T-helper 2 cell (primary cell): ENCODE measurements at places on chromosomes 11 and 22.
A peak's percentile ranks its signal among the peaks of the same experiment; 100 is the strongest.

DNA sequence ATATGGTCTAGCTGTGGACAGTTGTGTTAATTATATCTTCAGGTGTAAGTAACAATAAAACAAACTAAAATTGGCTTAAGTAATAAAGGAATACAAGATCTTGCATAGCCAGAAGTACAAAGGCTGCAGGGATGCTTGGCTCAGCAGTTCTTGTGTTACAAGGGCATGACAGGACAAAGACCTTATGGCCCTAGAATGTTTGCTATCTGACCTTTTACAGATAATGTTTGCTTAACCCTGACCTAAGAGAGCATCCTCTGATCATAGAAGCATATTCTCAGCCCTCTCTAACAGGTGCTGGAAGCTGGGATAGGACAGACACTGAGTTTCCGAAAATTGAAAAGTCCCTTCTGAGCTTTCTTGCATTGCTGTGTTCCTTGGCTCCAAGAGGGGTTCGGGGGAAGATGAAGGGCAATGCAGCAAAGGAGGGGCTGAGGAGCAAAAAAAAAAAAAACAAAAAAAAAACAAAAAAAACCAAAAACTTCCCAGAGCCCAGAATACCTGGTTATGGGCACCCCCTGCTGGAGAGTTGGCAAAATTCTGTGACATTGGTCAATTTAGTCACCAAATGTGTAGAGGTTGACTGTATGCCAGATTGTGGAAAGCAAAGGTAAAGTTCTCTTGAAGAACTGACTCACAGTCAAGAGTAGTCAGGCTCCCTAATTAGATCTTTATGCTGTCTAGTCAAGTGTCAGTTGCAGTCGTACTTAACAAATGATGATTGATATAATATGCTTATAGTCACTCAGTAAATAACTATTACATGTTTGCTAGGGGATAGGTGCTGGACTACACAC lies 10.4 kb upstream of the HIKESHI start:
- peak; percentile 82 for DNase-seq

- no peak for DNase-seq
Observed at GRCh38 chr11:115780646-115781362, 276.6 kb upstream of the CADM1 start.

- no peak for DNase-seq
Observed at GRCh38 chr22:39283322-39284141, 35.9 kb downstream of the RPL3 start.

GRCh38 chr11:117083011-117083935 lies 15.0 kb downstream of the SIK3 start:
- no peak for DNase-seq

GRCh38 chr11:75159151-75159953 lies 8.4 kb downstream of the SLCO2B1 start:
- no peak for DNase-seq

GRCh38 chr11:78973876-78974275 lies 399.2 kb upstream of the NARS2 start:
- DNase-seq = no peak

DNA sequence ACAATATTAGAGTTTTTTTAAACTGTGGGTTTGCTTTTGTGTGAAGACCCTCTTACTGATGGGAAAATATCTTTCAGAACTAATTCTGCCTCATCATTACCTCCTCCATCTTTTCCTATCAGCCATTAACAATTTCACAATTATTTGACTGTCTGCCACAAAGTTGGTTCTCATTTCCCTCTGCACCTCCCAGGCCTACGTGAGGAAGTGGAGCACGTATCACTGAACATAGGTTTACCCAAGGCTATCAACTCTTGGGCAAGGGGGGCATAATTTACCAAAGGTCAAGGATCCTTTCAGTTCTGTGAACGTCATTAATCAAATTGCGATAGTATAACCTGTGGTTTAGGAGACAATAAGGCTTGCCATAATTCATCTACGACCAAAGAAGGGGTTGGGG lies 60.0 kb downstream of the LIF start:
- DNase-seq = no peak

- peak; percentile 52 for DNase-seq
Observed at GRCh38 chr22:31818481-31819392, 64.9 kb downstream of the DEPDC5 start.

DNA sequence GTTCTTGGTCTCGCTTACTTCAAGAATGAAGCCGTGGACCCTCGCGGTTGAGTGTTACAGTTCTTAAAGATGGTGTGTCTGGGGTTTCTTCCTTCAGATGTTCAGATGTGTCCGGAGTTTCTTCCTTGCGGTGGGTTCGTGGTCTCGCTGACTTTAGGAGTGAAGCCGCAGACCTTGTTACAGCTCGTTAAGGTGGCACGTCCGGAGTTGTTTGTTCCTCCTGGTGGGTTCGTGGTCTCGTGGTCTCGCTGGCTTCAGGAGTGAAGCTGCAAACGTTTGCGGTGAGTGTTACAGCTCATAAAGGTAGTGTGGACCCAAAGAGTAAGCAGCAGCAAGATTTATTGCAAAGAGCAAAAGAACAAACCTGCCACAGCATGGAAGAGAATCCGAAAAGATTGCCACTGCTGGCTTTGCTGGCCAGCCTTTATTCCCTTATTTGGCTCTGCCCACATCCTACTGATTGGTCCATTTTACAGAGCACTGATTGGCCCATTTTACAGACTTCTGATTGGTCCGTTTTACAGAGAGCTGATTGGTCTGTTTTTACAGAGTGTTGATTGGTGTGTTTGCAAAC lies 27.1 kb upstream of the NXPE2 start:
- no peak for DNase-seq

GRCh38 chr11:17500673-17501072 lies 24.0 kb upstream of the ABCC8 start:
- no peak for DNase-seq

- DNase-seq = no peak
Observed at GRCh38 chr11:126518972-126519690, 163.6 kb downstream of the ST3GAL4 start.

GRCh38 chr11:22734628-22735345 lies 68.4 kb downstream of the GAS2 start:
- no peak for DNase-seq

GRCh38 chr11:96043291-96043690 lies 119.4 kb upstream of the MTMR2 start:
- no peak for DNase-seq

GRCh38 chr11:61055776-61056175 lies 46.5 kb upstream of the CD5 start:
- DNase-seq = no peak

DNA sequence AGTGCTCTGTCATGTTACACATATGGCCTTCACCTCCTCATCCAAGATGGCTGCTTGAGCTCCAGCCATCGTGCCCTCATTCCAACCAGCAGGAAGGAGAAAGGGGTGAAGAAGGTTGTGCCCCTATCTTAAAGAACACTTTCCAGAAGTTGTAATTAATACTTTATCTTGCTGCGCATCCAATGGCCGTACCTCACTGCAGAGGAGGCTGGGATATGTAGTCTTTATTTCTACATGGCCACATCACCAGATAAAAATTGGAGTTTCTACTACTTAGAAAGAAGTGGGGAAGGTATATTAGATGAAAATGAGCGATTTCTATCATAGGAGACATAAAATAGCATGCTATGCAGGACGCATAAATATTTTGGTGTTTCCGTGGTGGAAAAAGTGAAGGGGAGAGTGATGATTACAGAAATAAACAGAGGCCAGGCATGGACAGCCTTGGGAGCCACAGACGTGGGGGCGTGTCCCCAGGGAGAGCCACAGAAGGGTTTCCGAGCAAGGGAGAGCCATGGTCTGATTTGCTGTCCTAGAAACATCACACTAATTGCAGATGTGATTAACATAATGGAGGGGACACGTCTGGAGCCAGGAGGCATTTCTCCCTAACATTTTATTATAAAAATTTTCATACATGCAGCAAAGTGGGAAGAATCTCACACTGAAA lies 8.8 kb upstream of the MB start:
- no peak for DNase-seq

DNA sequence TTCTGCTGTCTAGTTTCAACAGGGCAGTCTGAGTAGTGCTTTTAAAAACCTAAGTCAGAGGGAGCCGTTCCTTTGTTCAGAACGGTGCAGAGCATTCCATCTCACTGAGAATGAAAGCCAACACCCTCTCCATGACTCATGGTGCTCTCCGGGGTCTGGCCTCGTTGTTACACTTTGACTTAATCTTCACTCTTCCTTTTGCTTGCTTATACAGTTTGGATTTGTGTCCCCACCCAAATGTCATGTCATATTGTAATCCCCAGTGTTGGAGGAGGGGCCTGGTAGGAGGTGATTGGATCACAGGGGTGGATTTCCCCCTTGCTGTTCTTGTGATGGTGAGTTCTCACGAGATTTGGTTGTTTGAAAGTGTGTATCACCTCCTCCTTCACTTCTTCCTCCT lies 292.2 kb downstream of the ST3GAL4 start:
- DNase-seq = no peak

- no peak for DNase-seq
Observed at GRCh38 chr11:21769188-21769587, 423.7 kb upstream of the ANO5 start.

DNA sequence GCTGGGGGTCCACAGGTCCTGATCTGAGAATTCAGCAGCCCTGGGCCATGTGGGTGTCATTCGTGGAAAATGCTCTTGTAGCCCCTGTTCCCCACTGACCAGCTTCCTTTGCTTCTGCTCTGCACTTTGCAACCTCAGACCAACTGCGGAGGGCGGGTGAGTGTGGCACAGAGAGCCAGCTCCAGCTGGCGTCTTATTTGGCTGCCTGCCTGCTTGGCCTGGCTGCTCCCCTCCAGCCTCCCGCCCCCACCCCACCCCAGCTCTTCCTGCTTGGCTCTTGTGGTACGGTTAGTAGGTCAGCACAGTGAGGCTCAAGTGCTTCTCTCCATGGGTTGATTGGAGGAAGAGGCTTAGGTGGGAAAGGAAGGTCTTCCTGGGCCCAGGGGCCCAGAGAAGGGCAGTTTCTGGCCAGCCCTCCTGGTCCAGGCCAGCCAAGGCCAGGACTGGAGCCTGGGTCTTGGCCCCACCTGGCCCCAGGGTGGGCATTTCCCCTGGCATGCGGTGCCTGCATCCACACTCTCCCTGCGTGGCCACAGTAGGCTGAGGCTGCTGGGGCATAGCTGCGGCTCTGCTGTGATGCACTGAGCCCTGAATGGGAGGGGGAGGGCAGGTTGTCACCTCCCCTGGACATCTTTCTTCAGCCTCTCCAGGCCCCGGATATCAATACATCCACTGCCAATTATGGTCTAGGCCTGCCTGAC lies 26.5 kb downstream of the MYO7A start:
- DNase-seq = no peak

GRCh38 chr11:46279126-46280099 lies 2.0 kb downstream of the CREB3L1 start:
- DNase-seq = no peak

DNA sequence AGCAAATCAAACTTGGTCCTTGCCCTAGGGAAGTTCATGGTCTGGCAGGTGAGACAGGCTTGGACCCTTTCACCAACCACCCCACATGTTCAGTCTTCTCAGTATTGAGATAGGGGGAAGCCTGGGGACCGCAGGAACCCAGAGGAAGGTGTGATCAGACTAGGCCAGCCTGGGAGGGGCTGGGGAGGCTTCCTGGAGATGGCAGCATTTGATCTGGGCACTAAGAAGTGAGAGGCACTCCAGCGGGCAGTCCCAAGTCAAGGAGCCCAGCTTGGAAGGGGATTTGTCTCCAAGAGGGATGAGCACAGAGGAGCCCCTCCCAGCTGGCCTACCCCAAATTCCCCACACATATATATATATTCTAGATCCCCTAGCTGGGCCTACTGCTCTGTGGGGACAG lies 5.4 kb downstream of the LRRC32 start:
- DNase-seq = no peak

- DNase-seq = no peak
Observed at GRCh38 chr11:115276799-115277198, 227.4 kb downstream of the CADM1 start.

GRCh38 chr11:107961480-107961879 lies 33.2 kb downstream of the RAB39A start:
- DNase-seq = no peak

DNA sequence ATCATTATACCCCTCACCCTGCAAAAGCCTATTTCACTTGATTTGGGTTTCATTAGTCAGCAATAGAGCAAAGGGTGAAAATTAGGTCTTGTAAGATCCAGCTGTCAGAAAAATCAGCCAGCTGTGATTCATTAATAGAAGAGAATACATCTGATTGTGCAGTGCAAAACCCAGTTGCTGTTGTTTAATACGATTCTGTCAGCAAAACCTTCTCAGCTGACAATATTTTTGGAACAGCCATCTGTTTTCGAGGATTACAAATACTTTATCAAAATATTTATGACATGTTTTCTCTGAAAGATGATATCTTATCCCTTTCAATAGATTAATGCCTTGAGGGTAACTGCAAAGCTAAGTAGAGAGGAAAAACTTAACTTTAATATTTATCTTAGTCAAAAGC lies 1354.0 kb upstream of the RAG2 start:
- no peak for DNase-seq

GRCh38 chr22:45876136-45877035 lies 100.6 kb downstream of the WNT7B start:
- no peak for DNase-seq

DNA sequence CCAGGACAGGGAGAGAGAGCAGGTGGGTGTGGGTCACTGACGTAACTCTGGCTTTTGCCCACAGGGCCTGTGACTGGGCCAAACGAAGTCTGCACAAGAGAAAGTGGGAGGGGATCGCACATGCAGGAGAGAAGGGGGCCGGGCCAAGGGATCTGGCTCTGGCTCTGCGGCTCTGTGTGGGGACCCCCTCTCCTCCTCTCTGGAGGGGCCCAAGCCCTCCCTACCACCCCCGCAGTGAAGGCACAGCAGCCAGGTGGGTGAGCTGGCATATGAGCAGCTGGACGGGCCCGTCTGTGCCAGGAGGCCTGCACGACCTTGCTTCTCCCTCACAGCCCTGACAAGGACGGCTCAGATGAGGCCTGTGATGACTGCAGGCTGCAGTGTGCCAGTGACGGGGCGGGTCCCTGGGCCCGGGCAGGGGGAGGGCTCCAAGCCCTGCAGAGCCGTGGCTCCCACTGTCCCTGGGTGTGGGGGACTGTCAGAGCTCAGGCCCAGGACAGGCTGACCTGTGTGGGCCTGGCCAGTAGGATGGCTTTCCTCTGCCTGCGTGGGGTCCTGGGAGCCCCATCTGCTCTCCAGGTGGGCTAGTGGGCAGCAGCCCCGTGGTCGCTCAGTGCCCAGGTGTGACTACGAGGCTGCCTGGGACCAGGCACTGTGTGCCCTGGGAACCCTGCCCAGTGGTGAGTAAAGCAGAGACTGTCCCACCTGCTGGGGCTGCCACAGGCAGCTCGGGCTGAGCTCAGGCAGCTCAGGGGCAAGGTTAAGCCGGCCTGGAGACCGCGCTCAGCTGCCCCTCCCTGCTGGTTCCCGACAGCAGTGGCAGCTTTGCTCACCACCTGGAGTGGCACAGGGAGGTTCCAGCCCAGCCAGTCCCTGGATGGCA lies 22.2 kb downstream of the MRGPRG start:
- no peak for DNase-seq

DNA sequence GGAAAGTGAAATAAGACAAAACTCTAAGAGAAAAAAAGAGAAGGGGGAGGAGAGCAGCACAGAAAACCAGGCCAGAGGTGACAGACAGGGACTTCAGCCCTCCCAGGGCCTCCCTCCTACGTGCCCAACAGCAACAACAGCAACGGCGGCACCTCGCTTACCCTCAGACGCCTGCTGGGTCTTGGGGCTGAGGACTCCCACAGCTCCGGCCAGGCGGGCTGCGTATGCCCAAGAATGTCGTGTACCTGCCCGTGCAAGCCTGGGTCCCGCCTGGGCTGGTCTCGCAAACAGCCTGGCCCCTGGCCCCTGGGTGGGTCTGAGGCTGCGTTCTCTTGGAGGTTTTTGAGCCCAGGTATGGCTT lies 30.5 kb downstream of the ARAP1 start:
- peak; percentile 23 for DNase-seq

GRCh38 chr22:30701872-30702271 lies 7.2 kb downstream of the OSBP2 start:
- no peak for DNase-seq

- no peak for DNase-seq
Observed at GRCh38 chr22:28750471-28750881, 8.6 kb downstream of the HSCB start.
